ENCODE measurements at places on chromosomes 2 and 18.

DNA sequence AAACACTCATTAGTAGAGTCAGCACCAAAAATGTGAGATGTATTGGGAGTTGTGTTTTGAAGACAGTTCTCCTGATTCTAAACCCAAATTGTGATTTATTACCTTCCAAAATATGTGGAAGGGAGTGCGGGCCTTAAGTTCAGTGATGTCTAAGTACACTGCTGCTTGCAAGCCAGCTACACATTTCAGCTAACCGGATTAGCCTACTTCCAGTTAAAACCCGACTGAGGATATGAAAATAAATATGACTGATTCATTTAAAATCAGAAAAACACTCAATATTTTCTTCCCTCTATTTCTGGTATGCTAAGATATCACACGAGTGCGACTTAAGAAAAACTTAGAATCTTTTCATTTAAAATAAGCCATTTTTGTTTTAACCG lies 907 bp downstream of the FHL2 start:
- no peak for DNase-seq

GRCh38 chr2:25054720-25055119 lies 12.8 kb downstream of the EFR3B start:
- DNase-seq, result no peak

GRCh38 chr2:65701191-65701590 lies 268.8 kb upstream of the SPRED2 start:
- DNase-seq, result no peak

- DNase-seq, result no peak
Measured at GRCh38 chr18:62788111-62788510, 72.8 kb downstream of the PHLPP1 start.
